ENCODE measurements at places on chromosomes 16 and 17.

GRCh38 chr17:67902511-67903231 lies 77.4 kb downstream of the BPTF start:
- no peak for DNase-seq

DNA sequence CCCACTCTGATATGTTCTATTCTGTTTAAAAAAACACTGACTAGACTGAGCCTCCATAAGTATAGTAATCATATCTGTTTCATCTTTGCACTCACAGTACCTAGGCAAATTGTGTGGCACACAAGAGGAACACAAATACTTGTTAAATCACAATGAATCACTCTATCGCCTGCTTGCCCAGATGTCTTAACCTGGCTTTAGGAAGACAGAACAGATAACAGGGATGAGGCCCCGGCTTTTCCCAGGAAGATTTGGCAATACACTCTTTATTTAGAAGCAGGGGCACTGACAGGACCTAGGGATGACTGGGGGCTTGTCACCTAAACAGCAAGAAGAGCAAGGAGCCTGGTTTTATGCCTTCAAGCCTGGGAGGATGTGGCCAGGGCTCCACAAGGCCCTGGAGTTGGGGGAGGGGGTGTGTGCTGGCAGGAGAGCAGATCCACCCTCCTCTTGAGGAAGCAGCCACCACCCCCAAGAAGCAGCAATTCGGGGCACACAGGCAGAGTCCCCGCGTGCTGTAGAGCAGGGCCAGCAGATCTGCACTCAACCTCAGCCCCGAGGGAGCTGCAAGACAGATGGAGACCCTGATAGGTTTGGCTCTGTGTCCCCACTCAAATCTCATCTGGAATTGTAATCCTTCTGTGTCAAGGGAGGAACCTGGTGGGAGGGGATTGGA lies 41.0 kb upstream of the KSR1 start:
- no peak for DNase-seq

GRCh38 chr16:69223882-69224281 lies 36.9 kb downstream of the SNTB2 start:
- DNase-seq: no peak

- DNase-seq: no peak
Measured at GRCh38 chr17:20159406-20160069, 150.4 kb downstream of the SPECC1 start.

GRCh38 chr16:30439720-30440348 lies 5.8 kb downstream of the SEPHS2 start:
- peak; percentile 78 for DNase-seq

- no peak for DNase-seq
Measured at GRCh38 chr16:19882646-19883045, 2.0 kb downstream of the GPRC5B start.

- DNase-seq: no peak
Measured at GRCh38 chr16:48681520-48681919, 71.5 kb upstream of the N4BP1 start.

- no peak for DNase-seq
Measured at GRCh38 chr16:20114356-20114755, 40.7 kb upstream of the GPR139 start.

DNA sequence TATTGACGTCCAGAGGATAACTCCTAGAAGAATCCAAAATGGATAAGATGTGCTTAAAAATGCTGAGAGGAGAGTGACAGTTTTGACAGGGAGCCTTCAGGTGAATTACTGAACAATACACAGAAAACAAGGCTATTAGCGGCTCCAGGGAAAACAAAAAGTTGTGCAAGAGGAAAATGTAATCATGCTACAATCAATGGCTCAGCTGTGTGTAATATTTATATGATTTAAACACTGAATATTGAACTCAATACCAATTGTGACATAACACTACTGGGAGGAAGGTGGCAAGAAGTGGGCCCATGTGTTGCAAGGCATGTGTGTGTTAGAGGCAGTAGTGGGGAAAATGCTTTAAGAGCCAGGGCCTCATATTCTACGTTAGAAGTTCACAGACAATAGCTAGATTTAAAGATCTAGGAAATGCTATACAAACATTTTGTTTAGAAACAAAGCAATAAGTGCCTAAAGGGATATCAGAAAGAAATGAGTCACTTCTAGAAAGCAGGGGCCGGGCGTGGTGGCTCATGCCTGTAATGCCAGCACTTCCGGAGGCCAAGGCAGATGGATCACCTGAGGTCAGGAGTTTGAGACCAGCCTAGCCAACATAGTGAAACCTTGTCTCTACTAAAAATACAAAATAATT lies 253.2 kb upstream of the IRX5 start:
- DNase-seq: no peak

DNA sequence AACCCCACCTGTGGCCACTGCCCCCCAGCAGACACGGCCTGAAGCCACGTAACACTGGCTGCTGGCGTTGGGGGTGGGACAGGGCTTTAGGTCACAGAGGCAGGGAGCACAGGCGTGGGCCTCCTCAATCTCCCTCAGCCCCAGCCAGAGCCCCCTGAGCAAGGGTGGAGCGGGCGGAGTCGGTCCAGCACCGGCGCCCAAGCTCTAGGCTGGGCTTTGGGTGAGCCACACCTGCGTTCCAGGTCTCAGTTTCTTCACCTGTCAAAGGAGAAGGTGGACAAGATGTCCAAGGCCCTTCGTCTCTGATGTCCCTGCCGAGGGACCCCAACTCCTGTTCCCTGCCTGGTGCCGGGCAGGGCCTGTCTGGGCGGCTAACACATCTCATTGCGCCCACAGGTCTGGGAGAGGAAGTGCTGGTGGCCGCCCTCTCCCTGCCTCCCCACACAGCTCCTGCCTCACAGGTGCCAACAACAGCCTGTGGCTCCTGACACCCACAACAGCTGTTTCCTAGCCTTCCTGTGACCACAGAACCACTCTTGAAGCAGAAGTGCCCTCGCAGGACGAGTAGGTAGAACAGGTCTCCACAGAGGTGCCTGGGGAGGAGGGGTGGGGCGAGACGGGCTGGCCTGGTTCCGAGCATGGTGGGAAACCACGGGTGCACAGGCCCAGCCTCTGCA lies 12.0 kb downstream of the FAM83G start:
- DNase-seq: no peak

- no peak for DNase-seq
Measured at GRCh38 chr16:59044616-59045015, 310.5 kb upstream of the GOT2 start.

DNA sequence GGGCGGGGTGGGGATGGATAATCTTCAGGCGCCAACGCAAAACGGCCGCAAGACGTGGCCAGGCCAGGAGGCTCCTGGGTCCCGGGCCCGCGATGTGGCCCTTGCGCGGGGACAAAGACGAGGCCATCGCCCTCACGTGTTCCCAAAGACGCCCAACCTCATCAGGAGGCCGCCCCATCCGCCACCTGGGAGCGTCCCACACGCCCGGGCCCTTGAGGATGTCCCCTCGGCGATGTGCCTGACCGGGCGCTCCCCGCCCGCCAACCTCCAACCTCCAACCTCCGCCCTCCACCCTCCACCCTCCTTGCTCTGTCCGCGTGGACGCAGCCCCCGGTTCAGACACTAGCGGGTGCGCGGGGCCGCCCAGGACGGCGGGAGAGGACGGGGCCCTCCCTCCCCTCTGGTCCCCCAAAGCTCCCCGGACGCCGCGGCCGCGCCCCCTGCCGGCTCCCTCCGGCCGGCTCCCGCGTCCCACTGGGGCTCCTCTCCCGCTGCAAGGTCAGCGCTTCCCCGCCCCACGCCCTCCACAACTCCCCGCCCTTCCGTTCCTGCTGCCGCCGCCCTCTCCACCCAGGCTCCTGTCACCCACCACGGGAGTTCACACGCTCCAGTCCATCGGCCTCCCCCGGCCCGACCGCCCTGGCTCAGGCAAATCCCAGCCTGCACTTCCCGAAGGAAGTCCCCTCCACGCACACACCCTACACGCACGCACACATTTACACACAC lies 250.8 kb upstream of the RPL38 start:
- DNase-seq: peak; percentile 53

GRCh38 chr17:29914819-29915537 lies 15.1 kb downstream of the SSH2 start:
- DNase-seq: no peak

DNA sequence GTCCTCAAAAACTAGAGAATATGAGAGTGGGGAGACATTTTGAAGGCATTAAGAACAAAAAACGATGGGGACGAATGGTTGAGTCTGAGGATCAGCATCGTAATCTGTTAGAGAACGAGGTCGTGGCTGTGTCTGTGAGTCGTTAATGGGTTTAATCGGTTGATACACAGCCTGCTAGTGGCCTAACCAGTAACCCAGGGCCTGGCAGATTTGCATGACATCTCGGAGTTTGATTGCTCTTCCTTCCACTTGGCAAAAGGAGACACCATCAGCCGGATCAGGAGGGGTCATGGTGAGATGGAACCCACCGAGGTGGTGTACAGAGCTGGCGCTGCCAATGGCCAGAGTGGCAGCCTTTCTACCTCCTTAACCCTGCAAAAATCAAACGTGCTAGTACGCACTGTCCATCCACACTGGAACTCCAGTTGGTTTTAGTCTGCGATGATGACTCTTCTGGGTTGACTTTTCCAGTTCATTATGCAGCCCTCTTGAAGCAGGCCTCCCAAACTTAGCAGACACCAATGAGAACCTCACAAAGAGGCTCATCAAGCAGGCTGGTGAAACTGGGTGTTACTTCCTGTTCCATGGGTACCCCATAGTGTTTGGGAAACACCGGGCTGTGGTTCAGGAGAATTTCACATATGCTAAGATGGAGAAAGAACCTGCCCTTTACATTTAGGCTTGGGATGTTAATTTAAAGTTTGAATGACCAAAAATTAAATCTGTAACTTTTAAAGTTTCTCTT lies 4.1 kb downstream of the HS3ST3B1 start:
- DNase-seq: no peak

- no peak for DNase-seq
Measured at GRCh38 chr17:784143-784542, 2.0 kb downstream of the MRM3 start.

GRCh38 chr16:26905336-26905735 lies 161.4 kb upstream of the C16orf82 start:
- DNase-seq: no peak

DNA sequence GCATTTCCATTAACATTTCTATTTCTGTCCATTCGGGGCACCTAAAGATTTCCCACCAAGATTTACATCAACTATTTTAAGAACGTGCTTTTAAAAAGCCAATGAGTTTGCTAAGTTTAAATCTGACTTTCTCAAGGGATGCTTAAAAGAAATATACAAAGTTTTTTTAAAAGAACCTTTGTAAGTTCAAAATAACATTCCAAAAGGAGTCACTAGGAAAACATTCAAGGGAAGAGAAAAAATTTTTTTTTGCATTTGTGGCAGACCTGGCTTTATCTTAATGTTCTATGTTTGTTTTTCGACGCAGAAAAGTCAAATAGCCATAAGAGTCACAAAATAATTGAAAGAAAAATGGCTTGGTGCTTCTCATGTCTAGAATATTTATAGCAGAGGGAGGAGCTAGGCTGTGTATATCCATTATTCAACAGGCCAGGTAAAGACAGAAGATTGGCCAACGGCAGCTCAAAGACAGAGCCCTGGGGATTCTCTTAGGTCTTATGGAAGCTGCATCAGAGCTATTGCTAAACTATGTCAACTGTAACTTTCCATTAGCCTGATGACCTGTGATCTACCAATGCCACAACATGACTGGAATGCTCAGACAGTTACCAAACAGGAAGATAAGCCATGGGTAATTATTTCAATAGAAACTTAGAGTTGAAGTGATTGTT lies 37.8 kb upstream of the MYOCD start:
- no peak for DNase-seq

DNA sequence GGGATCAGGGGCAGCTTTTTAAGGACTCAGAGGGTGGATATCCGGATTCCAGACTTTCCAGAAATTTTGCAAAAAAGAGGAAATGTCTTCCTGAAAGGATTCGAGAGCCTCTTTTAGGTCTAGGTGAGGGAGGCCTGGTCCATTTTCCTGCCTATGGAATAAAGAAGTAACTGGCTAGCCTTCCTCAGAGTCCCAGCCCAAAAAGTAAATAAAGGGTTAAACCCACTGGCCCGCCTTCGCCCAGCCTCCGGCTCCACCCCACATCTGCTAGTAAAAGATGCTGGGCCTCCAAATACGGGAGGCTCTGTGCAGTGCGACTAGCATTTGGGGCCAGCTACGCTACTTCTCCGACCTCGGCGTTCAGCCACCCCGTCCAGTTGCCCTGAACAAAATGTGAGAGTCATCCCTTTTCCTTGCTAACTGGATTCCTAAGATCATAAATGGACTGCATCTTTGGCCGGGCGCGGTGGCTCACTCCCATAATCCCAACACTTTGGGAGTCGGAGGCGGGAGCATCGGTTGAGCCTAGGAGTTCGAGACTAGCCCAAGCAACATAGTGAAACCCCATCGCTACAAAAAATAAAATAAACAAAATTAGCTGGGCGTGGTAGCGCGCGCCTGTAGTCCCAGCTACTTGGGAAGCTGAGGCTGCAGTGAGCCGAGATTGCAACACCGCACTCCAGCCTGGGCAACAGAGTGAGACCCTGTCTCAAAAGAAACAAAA lies 824 bp upstream of the MPP2 start:
- DNase-seq: peak; percentile 34

- DNase-seq: peak; percentile 60
Measured at GRCh38 chr16:71242036-71242435, 11.5 kb upstream of the HYDIN start.

DNA sequence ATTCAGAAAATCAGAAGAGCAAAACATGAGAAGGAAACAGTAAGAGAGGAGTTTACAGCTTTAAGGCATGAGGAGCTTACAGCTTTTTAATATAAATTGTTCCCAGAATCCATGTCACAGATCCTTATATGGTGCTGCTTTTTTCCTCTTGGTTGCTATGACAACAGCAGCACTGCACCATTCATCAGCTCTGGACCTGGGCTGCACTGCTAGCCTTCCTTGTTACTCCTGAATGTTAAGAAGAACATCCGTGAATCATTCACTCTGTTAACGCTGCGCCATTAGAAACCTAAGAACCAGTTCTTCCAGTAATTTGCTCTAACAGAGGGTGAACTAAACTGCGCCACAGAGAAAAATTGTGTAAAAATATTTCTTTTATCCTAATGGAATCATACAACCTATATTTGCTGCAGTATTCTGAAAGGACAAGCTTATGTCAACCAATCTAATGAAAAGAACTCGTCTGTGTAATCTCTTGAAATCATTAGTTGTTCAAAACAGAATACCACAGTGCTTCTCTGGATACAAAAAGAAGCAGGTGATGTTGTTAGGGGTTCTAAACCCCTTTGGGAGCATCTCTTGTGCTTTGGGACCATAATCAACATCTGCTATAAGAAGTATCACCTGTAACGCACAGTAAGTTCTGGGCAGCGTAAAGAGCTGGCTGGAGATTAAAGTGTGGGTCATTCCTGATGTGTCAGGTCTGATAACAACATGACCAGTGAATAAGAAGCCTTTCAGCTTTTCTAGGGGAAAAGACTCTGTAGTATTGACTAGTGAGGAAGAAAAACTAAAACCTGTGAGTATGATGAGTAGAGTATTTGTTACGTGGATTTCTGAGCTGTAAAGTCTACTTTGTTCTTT lies 151.2 kb downstream of the TANC2 start:
- no peak for DNase-seq
